ENCODE measurements at places on chromosomes 1 and 21.

- no peak for DNase-seq
These were observed 60.3 kb downstream of the UBE2T start for GRCh38 chr1:202281316-202282024.

- no peak for DNase-seq
These were observed 391.8 kb downstream of the DISC1 start for GRCh38 chr1:232018231-232019025.

DNA sequence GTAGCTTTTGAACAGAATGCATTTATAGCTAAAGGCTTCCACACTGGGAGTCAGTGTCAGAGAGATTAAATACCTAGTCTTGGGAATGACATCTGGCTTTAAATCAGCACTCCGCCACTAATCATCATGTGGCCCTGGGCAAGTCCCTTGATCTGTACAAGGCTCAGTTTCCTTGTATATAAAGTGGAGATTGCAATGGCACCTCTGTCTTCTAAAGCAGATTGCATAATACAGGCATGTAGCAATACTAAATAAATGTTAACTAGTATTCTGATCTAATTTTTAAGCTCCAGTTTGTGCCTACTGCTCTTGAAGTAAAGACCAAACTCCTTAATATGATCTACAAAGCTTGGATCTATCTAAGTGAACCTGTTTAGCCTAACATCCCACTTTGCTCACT, 249.4 kb downstream of the PLPP3 start:
- DNase-seq = no peak

GRCh38 chr21:38751379-38752050, 54.2 kb upstream of the ETS2 start:
- no peak for DNase-seq

DNA sequence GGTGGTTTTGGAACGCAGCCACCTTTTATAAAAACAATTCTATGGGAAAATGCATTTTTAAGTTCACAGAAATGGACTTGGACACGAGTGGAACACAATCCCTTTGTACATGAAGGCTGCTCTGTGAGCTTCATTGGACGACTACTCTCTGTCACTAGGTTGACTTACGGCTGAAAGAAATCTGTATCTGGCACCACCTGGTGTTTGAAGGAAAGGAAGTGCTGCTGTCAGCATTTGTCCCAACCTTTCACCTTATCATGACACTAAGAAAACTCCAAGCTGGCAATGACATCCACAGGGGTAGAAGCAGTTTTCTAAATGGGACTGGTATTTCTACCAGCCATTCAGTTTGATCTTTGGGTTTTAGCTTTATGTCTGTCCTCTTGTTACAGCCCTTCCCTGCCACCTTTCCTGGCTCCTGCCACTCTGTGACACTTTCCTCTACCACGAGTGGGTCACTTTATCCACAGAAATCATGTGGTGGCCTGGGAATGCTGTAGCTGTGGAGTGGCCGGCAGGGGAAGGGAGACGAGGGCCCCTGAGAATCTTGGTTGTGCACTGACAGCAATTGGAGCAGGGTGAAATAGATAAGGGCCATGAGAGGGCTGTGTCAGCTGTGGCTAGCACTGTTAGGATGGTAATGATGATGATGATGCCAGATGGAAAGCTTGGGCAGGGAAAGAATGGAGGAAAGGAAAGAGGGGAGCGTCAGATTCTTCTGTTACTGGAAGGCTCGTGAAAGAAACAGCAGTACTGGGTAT, 85.2 kb downstream of the TBX19 start:
- DNase-seq = no peak

- DNase-seq = no peak
These were observed 8.2 kb upstream of the TTLL10 start for GRCh38 chr1:1165485-1165884.

GRCh38 chr1:25011943-25012638, 82.0 kb upstream of the RUNX3 start:
- no peak for DNase-seq

- no peak for DNase-seq
These were observed 121.4 kb downstream of the LEPR start for GRCh38 chr1:65541865-65542264.

DNA sequence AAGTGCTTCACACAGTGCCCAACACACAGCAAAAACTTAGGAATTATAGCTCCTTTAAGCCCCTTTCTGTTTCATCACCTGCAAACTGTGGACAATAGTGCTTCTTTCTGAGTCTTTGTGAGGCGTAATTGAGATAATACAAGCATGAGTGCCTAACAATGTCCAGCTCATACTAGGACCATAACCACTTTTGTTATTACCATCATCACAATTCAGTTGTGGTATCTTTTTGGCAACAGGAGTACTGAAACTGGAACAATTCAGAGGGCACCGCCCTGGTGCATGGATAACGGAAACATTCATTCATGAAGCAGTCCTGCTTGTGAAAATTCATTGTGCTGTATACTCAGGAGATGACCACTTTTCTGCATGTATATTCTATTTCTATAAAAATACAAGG, 18.2 kb downstream of the DNAJC11 start:
- DNase-seq = no peak

DNA sequence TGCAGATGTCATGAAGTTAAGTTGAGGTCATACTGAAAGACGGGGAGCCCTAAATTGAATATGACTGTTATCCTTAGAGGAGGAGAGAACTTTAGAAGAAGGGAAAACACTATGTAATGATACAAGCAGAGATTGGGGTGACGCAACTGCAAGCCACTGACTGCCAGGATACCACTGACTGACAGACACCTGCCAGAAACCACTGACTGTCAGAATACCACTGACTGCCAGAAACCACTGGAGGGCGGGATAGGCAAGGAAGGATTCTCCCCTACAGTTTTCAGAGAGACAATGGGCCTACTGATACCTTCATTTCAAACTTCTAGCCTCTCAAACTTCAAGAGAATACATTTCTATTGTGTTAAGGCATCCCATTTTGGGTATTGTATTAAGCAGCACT, 388.7 kb downstream of the USH2A start:
- no peak for DNase-seq

DNA sequence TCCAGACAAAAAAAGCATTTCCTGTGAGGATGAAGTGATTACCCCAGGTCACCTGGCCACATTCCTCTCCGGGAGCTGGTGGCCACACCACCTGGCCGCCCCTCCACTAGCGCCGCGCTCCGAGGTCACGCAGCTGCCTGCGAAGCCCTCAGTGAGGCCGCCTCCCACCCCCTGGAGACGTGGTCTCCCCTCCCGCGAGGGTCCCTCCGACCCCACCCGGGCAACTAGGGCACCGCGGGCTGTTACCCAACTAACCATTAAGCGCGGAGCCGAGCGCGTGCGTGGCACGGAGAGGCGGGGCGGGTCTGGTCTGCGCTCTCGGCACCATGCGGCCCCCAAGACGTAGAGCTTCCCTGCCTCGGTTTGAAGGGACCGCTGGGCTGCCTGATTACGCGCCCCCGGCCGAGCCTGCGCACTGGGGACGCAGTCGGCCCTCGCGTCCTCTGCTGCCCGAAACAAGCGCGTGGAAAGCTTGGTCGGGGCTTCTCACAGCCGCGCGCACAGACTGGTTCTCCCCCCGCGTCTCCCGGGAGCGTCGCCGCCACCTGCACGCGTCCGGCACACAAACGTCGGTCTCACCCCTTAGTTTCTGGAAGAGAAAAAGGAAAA, 106.5 kb downstream of the SLC16A1 start:
- peak; percentile 36 for DNase-seq

- no peak for DNase-seq
These were observed 23.3 kb upstream of the RPE65 start for GRCh38 chr1:68473060-68473459.

DNA sequence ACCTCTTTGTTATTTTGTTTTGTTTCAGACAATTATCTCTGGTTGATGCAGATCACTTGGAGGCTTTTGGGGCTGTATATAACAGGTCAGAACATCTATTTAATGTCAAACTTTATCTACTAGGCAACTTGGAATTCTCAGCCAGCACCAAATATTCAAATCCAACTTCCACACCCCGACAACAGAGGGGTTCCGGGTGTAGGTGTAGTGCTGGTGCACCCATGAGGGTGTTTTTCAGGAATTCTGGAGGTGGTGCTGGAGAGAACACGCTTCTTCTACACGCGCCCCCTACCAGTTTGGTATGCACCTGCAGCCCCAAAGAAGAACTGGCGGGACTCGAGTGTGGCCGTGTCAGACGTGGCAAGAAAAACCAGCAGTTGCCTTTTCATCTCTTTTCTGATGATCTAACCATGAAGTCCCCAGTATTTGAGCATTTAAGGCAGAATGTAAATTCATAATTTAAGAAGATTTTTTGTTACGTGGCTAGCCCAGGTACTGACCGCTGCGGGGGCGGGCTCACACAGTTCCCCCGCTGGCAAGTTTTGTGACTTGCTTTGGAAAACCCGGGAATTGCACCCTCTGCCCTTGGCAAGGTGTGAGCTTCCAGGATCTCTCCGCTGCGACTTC, 462 bp upstream of the TLCD4 start:
- DNase-seq = peak; percentile 46

- no peak for DNase-seq
These were observed 7.9 kb upstream of the DISC1 start for GRCh38 chr1:231618609-231619256.

GRCh38 chr1:209583408-209583807, at the start of gene CAMK1G:
Gene CAMK1G, plus strand, starts transcription at chr1:209583714. Its CDS starts 11,270 bp downstream, at chr1:209594984.
- DNase-seq = peak; percentile 72

DNA sequence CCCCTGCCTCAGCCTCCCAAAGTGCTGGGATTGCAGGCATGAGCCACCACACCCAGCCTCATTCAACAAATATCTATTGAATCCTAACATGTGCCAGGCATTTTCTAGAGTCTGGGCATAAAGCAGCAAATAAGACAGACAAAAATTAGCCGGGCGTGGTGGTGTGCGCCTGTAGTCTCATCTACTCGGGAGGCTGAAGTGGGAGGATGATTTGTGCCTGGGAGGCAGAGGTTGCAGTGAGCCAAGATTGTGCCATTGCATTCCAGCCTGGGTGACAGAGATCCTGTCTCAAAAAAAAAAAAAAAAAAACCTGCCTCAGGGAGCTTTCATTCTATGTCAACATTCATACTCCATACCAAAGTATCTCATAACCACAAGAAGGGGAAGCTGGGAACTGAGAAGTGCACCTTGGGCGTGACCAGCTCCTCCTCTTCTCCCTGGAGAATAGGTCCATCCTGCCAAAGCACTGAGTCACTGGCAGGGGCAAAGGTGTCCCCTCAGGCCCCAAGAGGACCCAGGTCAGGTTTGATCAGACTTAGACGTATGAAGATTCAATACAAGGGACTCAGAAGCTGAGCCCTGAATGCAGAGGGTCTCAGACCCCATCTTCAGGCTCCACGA, 36.8 kb upstream of the PPP1R15B start:
- no peak for DNase-seq

- no peak for DNase-seq
These were observed 107.1 kb upstream of the TTC34 start for GRCh38 chr1:2908561-2908960.

DNA sequence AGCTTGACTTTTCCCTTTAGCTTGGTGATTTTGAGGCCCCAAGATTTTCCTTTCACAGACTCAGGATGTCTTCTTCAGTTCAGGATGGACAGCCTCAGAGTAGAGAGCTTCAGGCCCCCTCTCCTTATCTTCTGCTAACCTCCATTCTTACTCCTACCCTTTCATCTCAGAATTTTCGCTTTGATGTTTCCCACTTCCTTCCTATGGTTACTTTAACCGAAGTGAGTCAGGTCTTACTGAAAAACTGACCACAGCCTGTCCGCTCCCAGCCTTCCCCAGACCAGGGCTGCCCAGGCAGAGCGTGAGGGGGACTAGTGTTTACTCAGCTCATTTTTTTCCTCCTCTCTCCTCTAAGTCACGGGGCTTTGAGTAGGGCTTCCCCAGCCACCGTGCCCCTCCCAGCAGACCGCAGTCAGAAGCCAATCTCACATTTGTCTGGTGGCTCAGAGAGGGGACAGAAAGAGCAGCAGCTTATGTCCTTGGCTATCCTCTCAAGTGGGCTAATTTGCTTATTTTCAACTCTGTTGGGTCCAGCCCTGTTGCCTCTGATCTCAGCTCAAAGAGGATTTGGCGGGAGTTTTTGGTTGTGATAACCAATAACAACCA, 4.2 kb upstream of the IL19 start:
- no peak for DNase-seq

- no peak for DNase-seq
These were observed 142.3 kb downstream of the VPS13D start for GRCh38 chr1:12372180-12372579.

- DNase-seq = no peak
These were observed 35.3 kb downstream of the DDR2 start for GRCh38 chr1:162667381-162668080.

- no peak for DNase-seq
These were observed 5.2 kb downstream of the TMEM63A start for GRCh38 chr1:225876900-225877510.

All from spinal cord (tissue), 10 donors.